ENCODE measurements at places on chromosomes 12 and 14. TPM values are rescaled to one million over a fixed set of nuclear protein-coding genes. Genes with fewer than 3 reads are reported as not detected.
A peak's percentile ranks its signal among the peaks of the same experiment; 100 is the strongest.

The TIMELESS gene
- total RNA-seq: 33.3 TPM

The RILPL2 gene
- 5.6 TPM for total RNA-seq

The COCH gene
- 2.2 TPM for total RNA-seq

The VDR gene
- 0.14 TPM for total RNA-seq

The BRAP gene
- 7.1 TPM for total RNA-seq

The KLRK1 gene
- not detected for total RNA-seq

The RGS6 gene
- not detected for total RNA-seq

The DIABLO gene
- 116 TPM for total RNA-seq

The KCNC2 gene
- total RNA-seq: not detected

The KRT74 gene
- total RNA-seq: not detected

DNA sequence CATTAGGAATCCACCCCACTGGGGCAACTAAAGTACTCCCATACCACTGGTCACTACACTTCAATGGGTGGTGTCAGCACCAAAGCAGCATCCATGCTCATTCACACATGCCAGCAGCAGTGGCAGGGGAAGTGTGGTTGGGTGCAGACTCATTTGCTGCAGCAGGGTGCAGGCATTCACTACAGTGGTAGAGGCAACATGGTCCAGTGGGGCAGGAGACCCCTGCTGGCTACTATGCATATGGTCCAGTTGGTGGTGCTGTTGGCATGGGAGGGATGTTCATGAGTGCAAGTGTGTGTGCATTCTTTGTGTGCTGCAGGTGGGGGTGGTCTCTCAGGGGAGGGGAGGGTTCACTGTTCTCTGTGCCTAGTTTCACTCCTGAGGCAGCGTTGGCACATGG, 908.4 kb upstream of the NOVA1 start:
- DNase-seq: no peak

GRCh38 chr12:109847142-109847735, 14.0 kb upstream of the TRPV4 start:
- DNase-seq: no peak

DNA sequence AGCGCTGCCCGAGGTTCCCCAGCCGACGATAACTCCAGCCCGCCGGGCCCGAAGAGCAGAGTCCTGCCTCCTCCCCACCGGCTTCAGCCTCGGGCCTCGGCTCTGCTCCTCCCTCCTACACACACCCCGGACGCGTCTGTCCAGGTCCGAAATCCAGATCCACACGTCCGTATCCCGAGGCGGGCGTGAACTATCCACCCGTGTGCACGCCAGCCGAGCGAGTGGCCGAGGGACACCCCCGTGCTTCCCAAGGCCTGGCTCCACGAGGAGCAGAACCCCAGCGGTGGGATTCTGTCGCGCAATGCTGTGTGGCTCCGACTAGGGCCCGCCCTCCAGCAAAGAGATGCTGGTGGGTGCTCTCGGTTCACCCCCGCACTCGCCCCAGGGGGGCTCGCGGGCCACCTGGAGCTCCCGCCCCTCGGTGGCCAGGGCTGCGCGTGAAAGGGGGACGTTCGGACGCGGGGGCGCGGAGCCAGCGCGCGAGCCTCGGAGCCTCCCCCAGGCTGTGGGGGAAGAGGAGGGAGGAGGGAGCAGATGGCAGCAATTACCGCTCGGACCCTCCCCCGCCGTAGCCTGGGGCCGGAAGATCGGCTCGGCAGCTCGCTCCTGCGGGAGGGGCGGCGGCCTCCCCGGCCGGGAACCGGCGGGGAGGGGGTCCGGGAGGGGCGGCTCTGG, 18.9 kb upstream of the ANKRD33 start:
- no peak for DNase-seq

DNA sequence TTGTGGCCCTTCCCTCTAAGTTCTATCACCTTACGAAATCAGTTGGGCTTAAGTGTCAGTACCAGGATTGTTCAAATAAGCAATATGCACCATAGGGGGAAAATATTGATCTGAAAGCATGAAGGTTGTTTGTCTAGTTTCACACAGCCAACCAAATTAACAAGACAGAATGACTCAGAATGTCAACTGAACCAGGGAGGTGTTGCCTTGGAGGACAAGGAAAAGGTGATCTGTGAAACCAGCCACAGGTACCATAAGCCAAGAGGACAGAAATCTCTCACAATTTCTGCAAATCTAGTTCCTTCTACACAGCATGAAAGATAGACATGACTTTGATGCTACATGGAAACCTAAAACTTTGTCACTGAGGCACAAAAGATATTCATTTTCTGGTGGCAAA, 297.9 kb downstream of the BCL11B start:
- DNase-seq: no peak

DNA sequence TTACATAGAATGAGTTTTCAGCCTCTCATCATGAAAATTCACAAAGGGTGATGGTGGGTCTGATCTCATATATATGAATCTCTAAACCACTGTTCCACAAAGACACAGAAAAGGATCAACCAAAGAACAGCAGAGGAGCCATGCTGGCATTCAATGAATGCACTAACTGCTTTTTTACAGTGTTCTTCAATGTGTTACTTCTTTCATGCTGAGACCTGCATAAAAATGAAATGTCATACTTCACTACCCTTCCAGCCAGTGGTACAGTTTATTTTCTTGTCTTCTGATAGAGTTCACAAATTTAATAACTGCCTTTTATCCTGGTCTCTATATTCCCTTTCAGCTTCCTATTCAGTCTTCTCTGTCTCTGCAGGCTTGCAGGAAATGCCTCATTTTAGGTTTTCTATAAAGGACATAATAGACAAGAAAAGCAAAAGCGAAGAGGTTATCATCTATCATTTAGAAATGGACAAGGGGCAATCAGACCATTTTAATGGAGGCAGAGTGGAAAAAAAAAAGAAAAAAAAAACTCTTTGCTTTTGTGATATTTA, 836.7 kb upstream of the FOXG1 start:
- no peak for DNase-seq

DNA sequence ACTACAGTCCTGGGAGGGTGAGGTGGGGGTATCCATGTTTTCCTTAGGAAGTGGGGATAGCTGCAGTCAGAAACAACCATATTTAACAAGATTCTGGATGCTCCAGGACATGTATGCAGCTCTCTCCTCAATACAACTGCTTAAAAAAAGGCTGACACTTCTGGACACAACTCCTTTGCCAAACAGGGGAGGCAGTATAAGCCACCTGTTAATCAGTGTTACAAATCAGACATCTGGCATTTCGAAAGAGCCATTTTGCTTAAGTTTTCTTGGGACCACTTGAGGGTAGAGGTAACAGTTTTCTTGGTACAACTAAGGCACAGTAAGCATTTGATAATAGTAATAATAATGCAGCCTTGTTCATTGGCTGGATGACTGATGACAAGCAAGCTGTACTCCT, 47.1 kb downstream of the RPGRIP1 start:
- DNase-seq: no peak

GRCh38 chr12:76030341-76031080, 1.1 kb downstream of the PHLDA1 start:
- DNase-seq: no peak

GRCh38 chr12:54948171-54948570, 36.4 kb downstream of the TESPA1 start:
- DNase-seq: no peak

DNA sequence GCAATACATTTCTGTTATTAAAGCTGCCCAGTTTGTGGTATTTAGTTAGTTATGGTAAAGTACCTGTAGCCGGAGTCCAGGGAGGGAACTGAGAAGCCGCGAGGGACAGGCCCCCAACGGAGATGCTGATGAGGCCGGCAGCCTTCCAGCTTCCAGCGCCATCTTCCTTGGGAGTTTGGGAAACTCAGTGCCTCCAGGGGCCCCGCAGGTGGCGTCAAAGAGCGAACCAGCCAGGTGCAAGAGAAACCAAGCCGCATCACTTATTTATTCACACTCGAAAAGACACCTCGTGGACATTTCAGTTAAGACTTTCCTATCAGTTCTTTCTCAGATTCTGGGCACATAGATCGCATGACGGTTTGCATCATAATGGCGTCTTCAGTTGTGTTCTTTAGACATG, 216.6 kb downstream of the GLT1D1 start:
- no peak for DNase-seq

GRCh38 chr12:22615963-22616501, 8.9 kb upstream of the ETNK1 start:
- no peak for DNase-seq

- no peak for DNase-seq
Observed at GRCh38 chr12:83843541-83843940, 1069.1 kb downstream of the SLC6A15 start.

DNA sequence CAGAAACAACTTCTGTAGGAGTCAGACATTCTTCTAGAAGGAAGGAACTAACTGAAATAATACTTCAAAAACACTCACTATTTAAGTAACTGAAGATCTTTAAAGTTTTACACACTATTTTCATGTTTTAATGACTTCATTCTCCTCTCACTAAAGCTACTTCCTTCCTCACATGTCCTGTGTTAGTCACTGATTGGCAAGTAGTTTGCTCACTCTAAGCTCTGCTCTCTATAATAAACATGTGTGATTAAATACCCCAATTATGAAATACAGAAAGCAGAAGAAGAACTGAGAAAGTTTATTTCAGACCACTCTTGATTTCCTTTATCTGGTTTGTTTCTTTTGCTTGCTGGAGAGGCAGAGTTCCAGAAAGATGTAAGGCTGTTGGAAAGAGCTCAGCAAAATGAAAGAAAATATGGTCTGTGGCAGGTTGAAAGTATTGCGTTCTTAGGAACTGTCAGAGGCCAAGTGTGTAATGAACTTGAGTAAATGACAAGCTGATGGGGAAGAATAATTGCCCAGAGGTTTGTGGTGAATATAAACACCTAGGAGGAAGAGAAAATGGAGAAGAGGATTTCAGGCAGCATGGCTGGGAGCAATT, 522.0 kb upstream of the SEL1L start:
- no peak for DNase-seq

DNA sequence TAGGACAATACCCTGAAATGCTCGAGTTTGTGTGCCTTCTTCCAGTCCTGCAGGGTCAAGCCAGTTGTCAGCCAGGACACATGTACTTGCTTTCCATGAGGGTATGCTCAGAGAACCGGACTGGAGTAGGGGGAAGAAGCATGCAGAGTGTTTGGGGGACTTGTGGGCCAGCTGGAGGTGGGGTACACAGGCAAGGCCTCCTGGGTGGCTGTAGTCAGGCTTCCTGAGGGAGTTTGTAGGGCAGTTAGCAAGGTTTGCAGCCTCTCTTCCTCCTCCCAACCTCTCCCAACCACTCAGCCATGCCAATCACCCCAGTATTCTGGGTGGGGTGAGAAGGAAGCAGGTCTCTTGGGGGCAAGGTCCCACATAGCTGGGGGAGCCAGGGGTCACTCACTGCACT, 47.0 kb upstream of the RHOJ start:
- DNase-seq: no peak

DNA sequence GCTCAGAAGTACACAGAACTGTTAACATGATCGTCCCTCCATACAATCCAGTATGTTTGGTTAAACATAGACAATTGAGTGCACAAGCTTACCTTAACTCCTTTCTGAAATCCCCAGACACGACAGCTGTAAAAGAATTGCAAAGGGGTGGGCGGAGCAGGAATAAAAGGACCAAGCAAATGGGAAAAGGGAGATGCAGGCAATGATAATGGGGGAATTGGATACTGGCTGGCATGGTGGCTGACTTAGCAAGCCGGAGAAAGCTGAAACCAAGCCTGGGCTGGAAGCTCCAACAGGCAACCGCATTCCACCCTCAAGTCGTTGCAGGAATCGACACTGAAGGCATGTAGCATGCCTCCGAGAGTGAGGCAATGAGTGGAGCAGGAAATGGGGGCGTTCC, 96.8 kb upstream of the TMEM132C start:
- no peak for DNase-seq

DNA sequence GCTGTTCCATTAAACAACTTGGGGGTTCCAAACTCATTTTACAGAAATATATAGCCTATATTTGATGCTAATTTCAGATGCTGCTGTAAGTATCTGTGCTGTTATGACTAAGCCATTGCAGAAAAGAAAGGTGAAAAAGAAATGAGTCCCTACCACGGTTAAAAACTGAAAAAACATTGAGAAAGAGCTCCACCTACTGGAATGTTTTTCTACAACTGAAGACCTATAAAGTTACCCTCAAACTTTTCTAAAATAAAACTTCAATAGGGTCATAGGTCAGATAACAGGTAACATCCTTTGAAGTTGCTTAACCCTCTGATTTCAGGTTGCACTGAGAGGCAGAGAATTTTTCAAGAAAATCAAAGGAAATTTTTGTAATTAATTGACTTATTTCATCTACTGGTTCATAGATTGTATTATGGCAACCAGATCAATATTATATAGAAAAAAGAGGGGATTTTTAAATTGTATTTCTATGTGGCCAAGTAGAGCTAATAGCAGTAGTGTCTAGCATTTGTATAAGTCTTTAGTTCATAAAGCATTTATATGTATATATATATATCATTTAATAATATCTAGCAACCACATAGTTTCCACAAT, 279.9 kb downstream of the RPS29 start:
- DNase-seq: peak; percentile 6

- no peak for DNase-seq
Observed at GRCh38 chr14:102734436-102734835, 42.8 kb upstream of the TRAF3 start.

GRCh38 chr14:93765155-93765554, 23.1 kb downstream of the PRIMA1 start:
- no peak for DNase-seq

- DNase-seq: peak; percentile 44
Observed at GRCh38 chr14:57066887-57067513, 201.7 kb downstream of the EXOC5 start.

DNA sequence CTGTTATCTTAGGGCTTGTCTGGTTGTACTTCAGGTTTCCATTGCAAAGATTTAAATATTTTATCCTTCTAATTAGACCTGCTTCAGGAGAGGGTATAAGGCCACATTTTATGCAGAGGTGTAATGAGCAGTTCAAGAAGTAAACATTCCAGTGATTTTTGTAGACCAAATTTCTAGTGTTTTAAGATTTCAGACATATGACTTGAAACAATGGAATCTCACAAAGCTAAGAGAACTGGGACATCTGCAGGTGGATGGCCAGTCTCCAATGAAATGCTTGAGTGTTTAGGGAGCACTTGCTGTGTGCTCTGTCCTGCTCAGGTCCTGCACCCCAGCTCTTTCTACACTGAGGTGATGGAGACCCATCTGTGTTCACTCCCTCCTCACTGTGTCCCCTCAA, 7.9 kb downstream of the C14orf132 start:
- DNase-seq: no peak

- peak; percentile 78 for DNase-seq
Observed at GRCh38 chr12:128076188-128076587, 190.8 kb upstream of the TMEM132C start.

DNA sequence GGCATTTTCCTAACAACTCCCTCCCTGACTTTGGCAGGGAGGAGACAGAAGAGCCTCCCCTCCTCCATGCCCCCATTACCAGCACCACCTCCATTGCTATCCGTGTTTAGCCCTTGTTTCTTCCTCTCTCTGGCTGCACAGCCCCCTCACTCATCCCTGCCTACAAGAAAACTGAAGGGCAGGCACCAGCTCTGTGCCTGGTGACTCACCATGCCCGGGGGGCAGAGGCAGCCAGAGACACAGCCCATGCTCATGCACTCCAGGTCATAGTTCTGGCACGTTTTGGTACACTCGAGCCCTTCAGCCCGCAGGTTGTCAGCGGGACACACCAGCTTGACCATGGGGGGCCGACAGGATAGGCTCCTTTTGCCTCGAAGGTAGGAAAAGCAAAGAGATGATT, 80.4 kb downstream of the VWF start:
- DNase-seq: no peak

- DNase-seq: no peak
Observed at GRCh38 chr12:904010-904414, 45.5 kb downstream of the RAD52 start.

GRCh38 chr12:43883311-43883710, 47.4 kb downstream of the TMEM117 start:
- no peak for DNase-seq
